ENCODE measurements at places on chromosomes 11 and 22.

DNA sequence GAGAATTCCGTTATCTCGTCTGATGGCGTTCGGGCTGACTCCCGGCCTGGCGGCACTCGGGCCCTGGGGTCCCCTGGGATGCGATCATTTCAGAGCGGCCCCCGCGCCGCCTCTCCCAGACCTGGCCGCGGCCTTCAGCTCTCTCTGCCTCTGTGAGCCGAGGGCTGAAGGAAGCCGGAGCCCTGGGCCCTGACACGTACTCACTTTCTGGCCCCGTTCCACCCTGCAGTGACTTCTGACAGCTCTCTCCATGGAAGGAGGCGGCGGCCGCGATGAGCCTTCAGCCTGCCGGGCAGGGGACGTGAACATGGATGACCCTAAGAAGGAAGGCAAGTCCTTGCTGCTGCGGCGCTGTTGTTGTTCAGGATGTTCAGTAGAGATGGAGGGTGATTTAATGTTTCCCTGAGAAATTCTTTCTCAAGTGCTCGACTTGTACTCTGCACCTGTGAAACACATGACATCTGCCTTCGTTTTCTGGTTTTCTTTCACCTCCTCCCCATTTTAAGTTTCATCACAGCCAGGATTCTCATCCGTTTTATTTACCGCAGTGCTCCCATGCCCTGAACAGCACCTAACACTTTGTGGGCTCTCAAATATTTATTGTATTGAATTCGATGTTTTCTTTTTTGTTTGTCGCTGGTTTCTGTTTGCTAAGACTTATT lies 612 bp downstream of the GTSE1 start:
- no peak for DNase-seq

- DNase-seq, result no peak
Observed at GRCh38 chr11:114279792-114280546, 16.2 kb upstream of the NNMT start.

GRCh38 chr11:7571640-7572000 lies 57.8 kb downstream of the PPFIBP2 start:
- no peak for DNase-seq

- peak; percentile 17 for DNase-seq
Observed at GRCh38 chr11:2792381-2793250, 92.8 kb upstream of the KCNQ1OT1 start.

GRCh38 chr11:60658409-60658808 lies 41.0 kb upstream of the MS4A8 start:
- DNase-seq, result no peak

DNA sequence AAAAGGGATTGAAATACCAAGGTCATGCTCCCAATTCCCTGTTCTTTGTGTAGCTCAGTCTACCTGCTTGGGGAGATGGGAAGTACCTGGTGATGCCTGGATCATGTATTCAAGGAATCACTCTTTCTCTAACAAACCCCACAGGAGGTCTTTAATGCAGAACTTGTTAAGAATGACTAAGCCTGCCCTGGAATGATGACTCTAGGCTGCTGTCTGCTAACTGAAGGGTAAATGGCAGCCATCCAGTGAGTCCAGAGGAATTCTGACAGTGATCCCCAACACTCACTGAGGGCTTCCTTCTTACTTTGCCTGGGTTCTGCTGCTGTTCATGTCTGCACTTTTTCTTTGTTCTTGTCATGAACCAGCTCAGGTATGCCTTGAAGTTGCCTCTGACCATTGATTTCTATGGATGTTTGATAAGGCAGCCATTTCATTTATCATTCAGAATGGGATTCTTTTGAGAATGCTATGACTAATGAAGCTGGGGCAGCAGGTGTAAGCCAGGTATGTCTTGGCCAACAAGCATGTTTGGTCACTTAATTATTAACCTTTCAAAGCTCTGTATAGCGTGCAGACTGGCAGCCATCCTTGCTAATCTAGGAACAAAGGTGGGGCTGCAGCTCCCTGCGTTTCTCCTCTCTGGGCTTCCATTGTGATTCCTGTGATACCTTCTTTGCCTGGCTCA lies 11.4 kb downstream of the PRSS23 start:
- DNase-seq, result no peak

GRCh38 chr11:1706634-1707400 lies 9.8 kb downstream of the KRTAP5-6 start:
- DNase-seq, result peak; percentile 33

GRCh38 chr11:116707161-116707629 lies 65.6 kb downstream of the BUD13 start:
- no peak for DNase-seq

GRCh38 chr11:131025421-131026125 lies 109.3 kb upstream of the SNX19 start:
- DNase-seq, result no peak

- DNase-seq, result no peak
Observed at GRCh38 chr22:22245935-22246525, 1.4 kb downstream of the VPREB1 start.

- DNase-seq, result no peak
Observed at GRCh38 chr22:50544746-50545253, 899 bp upstream of the KLHDC7B start.

DNA sequence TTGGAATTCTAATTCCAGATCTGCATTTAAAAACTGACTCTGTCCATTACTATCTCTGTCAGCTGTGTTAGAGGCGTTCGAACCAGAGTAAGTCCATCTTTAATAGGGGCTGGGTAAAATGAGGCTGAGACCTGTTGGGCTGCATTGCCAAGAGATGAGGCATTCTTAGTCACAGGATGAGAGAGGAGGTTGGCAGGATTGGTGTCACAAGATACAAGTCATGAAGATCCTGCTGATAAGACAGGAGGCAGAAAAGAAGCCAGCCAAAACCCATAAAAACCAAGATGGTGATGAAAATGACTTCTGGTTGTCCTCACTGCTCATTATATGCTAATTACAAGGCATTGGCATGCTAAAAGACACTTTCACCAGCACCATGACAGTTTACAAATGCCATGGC lies 356.3 kb upstream of the ISX start:
- no peak for DNase-seq

- DNase-seq, result peak; percentile 20
Observed at GRCh38 chr11:123020968-123021367, 39.3 kb upstream of the BSX start.

DNA sequence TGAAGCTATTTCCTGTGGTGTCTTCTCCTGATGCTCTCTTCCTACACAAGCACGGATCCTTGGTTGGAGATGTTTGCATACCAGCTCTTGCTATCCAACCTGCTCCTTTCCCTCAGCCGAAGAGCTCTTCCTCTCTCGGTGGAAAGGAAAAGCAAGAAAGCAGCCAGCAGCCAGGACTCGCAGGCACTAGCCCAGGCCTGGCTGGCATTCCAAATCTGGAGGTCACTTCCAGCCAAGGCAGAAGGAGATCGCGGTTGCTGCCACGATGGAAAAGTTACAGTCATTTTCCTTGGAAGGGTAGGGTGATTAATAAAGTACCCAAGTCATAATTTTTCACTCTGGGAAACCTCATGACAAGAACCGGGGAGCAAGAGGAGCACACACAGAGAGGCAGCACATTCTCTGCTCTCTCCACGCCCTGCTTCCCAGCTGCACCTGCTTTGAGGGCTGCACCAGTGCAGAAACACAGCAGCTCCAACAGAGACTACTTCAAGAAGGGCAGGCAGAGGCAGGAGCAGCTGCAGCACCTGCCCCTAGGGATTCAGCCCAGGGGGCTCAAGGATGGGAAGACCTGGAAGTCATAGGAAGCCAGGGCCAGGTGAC lies 399.3 kb downstream of the CADM1 start:
- DNase-seq, result no peak

GRCh38 chr11:121337740-121338272 lies 45.2 kb downstream of the SC5D start:
- DNase-seq, result no peak

GRCh38 chr11:78078218-78079167 lies 1.2 kb downstream of the NDUFC2 start:
- DNase-seq, result no peak

DNA sequence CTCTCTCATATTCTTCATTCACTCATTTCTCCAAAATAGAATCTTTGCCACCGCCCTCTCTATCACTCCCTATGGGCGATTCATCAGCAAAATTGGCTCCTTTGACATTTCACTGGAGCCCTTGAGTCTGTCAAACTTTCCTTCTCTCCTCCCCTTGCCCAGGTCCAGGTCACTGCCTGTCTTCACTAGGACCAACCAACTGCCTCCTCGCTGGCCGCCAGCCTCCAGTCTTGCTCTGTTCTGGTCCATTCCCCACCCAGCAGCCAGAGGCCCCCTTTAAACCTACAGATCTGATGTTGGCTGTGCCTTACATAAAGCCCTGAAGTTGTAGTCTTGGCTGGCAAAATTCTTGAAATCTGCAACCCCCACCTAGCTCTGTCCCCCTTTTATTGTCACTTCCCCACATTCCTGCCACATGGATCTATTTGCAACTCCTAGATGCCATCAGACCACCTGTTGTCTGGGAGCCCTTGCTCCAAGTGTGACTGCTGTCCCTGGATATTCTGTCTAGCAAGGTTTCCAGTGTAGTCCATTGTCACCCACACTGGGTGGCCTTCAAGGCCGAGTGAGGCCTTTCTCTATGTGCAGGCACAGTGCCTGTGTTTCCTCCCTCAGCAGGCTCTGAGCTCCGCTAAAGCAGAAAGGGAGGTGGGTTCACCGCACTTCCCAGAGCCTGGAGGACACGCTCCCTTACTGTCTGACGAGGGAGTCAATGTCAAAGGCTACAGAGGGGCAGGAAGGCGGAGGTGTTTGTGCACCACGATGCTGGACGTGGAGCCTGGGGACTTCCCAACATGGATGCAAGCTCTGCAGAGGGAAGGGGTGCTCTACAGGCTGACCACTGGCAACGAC lies 25.5 kb downstream of the MYEOV start:
- no peak for DNase-seq

- DNase-seq, result no peak
Observed at GRCh38 chr22:41648432-41648831, 27.3 kb downstream of the XRCC6 start.

GRCh38 chr22:37334859-37335805 lies 52.8 kb downstream of the CYTH4 start:
- DNase-seq, result no peak

- no peak for DNase-seq
Observed at GRCh38 chr11:117519170-117519569, 191.5 kb downstream of the CEP164 start.

DNA sequence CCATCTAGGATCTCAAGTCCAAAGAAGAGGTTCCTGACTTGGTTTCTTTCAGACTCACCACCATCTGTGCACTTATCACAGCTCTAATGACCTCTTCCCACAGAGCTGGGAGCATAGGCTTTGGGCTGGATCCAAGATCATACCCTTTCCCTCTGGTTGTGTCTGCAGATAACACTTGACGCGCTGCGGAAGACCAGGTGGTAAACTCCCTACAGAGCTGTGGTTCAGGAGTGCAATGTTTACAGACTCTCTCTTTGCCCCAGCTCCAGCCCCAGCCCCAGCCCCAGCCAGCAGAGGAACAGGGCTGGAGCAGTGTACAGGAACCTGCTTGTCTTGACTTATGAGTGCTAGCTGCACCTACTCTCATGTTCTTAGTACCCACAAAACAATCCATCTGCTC lies 274.4 kb upstream of the SYN3 start:
- no peak for DNase-seq

- peak; percentile 76 for DNase-seq
Observed at GRCh38 chr11:45146072-45147016, at the start of gene PRDM11. Gene PRDM11 (plus strand): TSS chr11:45146639. CDS start chr11:45181767, 35,128 bp downstream.

DNA sequence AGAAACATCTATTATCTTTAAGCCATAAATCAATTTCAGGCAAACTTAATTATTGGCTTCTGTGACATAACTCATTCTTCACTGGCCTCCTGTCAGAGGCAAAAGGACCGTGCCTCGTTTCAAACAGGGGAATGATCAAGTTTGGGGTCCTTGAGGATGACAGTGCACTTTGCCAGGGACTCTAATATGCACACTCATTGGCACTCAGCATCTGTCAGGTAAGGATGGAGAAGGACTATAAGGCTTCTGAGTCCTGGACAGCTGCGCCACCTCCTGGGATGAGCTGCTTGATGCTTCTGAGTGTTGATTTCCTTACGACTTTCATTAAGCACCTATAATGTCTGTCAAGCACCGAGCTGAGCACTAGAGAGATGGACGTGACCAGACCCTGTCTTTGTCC lies 20.2 kb downstream of the BPIFC start:
- peak; percentile 18 for DNase-seq

DNA sequence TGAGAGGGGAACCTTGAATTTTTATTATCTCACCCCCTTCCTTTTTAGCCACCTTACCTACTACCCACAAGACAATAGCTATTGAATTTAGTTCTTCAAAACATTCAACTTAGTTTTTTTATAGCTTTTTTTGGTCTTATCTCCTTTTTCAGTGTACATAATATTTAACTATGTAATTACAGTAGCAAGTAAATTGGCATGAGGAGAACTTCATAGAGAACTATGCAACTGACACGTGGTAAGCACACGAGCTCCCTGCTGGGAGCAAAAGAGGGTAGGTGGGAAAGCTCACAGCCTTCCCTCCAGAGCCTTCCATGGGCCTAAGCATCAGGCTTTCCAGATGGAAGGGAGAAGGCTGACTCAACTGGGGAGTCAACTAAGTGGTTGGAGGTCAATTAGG lies 22.1 kb upstream of the ZDHHC13 start:
- DNase-seq, result no peak

GRCh38 chr22:44668886-44669521 lies 33.0 kb upstream of the PRR5 start:
- no peak for DNase-seq

DNA sequence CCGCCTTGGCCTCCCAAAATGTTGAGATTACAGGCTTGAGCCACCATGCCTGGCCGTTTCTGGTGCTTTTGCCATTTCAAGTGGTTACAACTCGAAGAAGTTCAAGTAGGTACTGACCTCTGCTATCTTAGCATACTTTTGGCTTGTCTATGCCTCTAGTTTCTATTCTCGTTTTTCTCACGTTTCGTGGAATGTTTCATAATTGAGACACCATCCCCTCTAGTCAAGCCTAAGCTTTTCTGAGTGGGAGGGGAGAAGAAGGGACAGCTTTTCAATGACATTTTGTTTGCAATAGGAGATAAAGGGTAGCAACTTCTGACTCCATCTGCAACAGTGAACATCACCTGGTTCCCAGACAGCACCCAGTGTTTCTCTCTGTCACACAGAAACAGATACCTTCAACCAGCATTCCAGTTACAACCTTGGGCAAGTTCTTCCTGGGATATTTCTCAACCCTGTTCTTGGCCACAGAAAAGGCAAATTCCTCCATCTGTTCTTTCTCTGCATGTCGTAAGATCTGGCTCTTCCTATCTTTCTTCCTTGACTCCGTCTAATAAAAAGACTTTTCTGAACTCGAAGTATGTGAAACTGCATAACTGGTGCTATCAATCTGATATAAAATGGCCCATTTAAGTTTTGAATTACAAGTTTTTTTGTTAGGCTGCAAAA lies 25.5 kb downstream of the DDI1 start:
- DNase-seq, result no peak

- no peak for DNase-seq
Observed at GRCh38 chr11:61035526-61035835, 64.0 kb downstream of the CD6 start.

GRCh38 chr11:68759991-68760390 lies 8.7 kb upstream of the TESMIN start:
- DNase-seq, result no peak

DNA sequence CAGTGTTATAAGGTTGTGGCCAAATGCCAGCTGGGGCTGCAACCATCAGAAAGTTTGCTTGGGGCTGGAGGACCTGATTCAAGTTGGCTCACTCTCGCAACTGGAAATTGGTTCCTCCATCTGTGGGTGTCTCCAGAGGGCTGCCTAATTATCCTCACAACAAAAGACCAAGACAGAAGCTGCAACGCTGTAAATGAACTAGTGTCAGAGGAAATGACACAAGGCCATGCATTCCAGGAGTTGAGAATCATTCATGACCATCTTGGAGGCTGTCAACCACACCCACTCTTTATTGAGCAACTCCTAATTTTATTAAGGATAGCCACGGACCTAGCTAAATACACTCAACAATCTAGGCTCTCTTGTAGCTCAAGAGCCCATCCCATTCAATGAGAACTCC lies 1060.8 kb downstream of the OPCML start:
- DNase-seq, result no peak

All from activated T-cell treated with anti-CD3 and anti-CD28 coated beads, Interleukin-2, amount 50 U/mL, for 1 hour (primary cell).